IPS DF 6.9 (cell line): ENCODE measurements at places on chromosomes 5 and 9.

DNA sequence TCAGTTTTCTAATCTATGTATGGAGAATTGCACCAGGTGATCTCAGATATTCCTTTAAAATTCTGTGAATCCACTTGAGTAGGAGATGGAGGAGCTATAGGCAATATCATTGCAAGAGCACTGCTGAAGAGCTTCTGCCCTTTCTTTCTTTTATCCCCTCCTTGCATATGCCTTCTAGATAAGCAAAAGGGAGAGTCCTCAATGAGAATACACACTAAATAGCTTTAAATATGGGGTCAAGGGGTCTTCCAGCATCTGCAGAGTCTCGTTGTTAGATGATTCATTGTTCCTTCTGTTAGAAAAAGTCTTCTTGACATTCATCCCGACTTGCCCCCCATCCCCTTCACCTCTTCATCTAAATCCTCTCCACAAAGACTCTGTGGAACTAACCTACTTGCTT, 156.1 kb downstream of the PIK3R1 start:
- DNase-seq: no peak
- H3K36me3 ChIP-seq: no peaks in the 10 kb centered on the region
- H3K4me1 ChIP-seq: no peaks in the 10 kb centered on the region
- H3K27me3 ChIP-seq: no peaks in the 10 kb centered on the region
- H3K27ac ChIP-seq: no peak overlapping the region
- H3K4me3 ChIP-seq: no peak overlapping the region

- H3K4me1 ChIP-seq: no peaks in the 10 kb centered on the region
- H3K4me3 ChIP-seq: no peak overlapping the region
- H3K27me3 ChIP-seq: no peaks in the 10 kb centered on the region
- no peak overlapping the region for H3K27ac ChIP-seq
- peak; percentile 27 for DNase-seq
Measured at GRCh38 chr9:79233542-79233941, 338.2 kb upstream of the TLE4 start.

DNA sequence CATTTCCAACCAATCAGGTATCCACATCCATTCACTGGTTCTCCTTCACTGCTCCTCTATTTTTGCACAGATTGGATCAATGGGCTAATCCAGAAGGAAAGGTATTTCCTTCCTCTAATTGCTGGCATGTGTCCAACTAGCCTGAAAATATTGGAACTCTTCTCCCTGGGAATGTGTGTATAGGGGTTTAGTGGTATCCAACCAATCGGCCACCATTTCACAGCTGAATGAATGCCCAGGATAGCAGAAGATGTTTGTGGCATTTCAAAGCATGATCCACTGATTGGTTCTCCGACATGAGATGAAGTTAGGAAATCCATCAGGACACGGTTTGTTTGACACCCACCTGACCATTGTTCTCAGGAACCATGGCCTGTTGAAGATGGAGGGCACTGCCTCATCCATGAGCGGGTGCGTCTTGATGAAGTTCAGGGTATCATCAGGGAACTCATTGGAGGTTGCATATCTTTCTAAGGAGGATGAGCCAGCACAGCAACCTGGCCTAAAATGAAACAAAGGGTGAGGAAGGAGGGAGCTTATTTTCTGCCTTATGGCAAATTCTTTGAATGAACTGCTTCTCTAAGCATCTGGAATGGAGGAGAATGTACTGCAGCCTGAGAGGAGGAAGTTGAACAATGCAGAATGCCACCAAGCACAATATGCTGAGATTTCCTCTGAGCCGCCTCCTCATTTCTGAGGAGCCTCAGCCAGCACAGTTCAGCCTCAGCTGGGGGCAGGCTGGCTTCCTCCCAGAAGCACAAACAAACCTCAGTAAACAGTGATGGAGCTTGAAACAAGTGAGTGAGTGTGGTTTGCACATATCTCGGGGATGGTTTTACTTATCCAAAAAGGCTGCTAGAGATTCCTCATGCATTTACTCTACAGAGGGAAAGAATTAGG, 94.6 kb downstream of the SEMA6A start:
- DNase-seq: no peak
- H3K27me3 ChIP-seq: no peaks in the 10 kb centered on the region
- H3K27ac ChIP-seq: no peak overlapping the region
- H3K4me1 ChIP-seq: no peaks in the 10 kb centered on the region
- H3K36me3 ChIP-seq: peaks cover 45% of the 10 kb centered on the region
- H3K4me3 ChIP-seq: no peak overlapping the region

- no peaks in the 10 kb centered on the region for H3K36me3 ChIP-seq
- H3K27ac ChIP-seq: no peak overlapping the region
- H3K27me3 ChIP-seq: no peaks in the 10 kb centered on the region
- no peak for DNase-seq
- H3K4me3 ChIP-seq: no peak overlapping the region
- peaks cover 15% of the 10 kb centered on the region for H3K4me1 ChIP-seq
Measured at GRCh38 chr9:110129425-110129824, 78.5 kb downstream of the C9orf152 start.

- 0 out of 2 replicates have a peak, but pooled peaks cover 4% of the 10 kb centered on the region for H3K4me1 ChIP-seq
- H3K27me3 ChIP-seq: no peaks in the 10 kb centered on the region
- no peaks in the 10 kb centered on the region for H3K36me3 ChIP-seq
- no peak overlapping the region for H3K27ac ChIP-seq
- DNase-seq: peak; percentile 37
Measured at GRCh38 chr5:65100911-65101631, 332.3 kb downstream of the CWC27 start.

- no peak for DNase-seq
- no peak overlapping the region for H3K4me3 ChIP-seq
- H3K36me3 ChIP-seq: 0 out of 2 replicates have a peak, but pooled peaks cover 3% of the 10 kb centered on the region
- H3K4me1 ChIP-seq: no peaks in the 10 kb centered on the region
Measured at GRCh38 chr9:93231121-93231694, 47.3 kb downstream of the WNK2 start.

DNA sequence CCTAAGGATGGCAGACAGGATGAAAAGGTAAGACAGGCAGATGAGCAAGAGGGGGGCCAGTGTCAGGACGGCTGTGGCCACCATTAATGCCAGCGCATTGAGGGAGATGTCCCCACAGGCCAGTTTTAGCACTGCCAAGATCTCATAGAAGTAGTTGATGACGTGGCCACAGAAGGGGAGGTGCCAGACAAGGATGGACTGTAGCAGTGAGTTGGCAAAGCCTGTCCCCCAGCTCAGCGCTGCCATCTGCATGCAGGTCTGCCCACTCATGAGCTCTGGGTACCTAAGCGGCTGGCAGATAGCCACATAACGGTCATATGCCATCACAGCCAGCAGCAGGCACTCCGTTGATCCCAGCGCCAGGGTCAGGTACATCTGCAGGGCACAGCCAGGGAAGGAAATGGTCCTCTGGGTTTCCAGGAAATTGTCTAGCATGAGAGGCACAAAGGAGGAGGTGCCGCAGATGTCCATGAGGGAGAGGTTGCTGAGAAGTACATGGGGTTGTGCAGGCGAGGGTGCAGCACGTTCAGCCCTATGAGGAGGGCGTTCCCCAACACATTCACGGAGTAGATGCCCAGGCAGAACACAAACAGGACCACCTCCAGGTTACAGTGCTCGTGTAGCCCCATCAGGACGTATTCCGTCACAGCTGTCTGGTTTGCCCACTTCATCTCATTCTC, 10.8 kb downstream of the OR13J1 start:
- no peak for DNase-seq
- no peaks in the 10 kb centered on the region for H3K36me3 ChIP-seq
- no peaks in the 10 kb centered on the region for H3K27me3 ChIP-seq

GRCh38 chr9:108816037-108816436, 39.7 kb downstream of the ACTL7B start:
- DNase-seq: no peak
- H3K36me3 ChIP-seq: no peaks in the 10 kb centered on the region
- H3K27ac ChIP-seq: no peak overlapping the region
- no peaks in the 10 kb centered on the region for H3K27me3 ChIP-seq
- no peaks in the 10 kb centered on the region for H3K4me1 ChIP-seq
- H3K4me3 ChIP-seq: no peak overlapping the region

DNA sequence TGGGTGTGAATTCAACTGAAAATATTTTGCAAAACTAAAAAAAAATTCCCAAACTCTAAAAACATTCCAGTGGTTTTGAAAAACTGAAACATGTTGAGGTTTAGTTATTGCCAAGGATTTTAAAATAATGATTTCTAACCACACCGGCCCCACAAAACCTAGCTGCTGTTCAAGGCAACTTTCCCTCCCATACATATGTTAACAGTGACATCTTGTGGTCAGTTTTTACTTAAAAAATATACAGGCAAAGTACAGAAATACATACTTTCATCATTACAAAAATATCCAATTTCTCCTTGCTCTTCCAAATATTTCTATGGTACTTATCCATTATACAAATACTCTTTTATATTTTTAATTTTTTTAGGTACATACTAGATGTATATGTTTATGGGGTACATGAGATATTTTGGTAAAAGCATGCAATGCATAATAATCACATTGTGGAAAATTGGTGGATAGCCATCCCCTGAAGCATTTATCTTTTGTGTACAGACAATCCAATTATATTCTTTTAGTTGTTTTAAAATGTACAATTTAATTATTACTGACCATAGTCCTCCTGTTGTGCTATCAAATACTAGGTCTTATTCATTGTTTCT, 34.4 kb upstream of the MRPS30 start:
- no peak overlapping the region for H3K27ac ChIP-seq
- H3K4me3 ChIP-seq: no peak overlapping the region
- H3K27me3 ChIP-seq: no peaks in the 10 kb centered on the region
- no peaks in the 10 kb centered on the region for H3K36me3 ChIP-seq
- DNase-seq: peak; percentile 4

GRCh38 chr9:78609450-78609849, 312.5 kb downstream of the PSAT1 start:
- H3K27ac ChIP-seq: no peak overlapping the region
- H3K27me3 ChIP-seq: no peaks in the 10 kb centered on the region
- no peaks in the 10 kb centered on the region for H3K36me3 ChIP-seq
- H3K4me1 ChIP-seq: 0 out of 2 replicates have a peak, but pooled peaks cover 1% of the 10 kb centered on the region
- DNase-seq: no peak

- H3K4me1 ChIP-seq: peaks cover 2% of the 10 kb centered on the region
- H3K27ac ChIP-seq: no peak overlapping the region
- DNase-seq: no peak
Measured at GRCh38 chr5:74206579-74207550, 433.7 kb downstream of the ENC1 start.

DNA sequence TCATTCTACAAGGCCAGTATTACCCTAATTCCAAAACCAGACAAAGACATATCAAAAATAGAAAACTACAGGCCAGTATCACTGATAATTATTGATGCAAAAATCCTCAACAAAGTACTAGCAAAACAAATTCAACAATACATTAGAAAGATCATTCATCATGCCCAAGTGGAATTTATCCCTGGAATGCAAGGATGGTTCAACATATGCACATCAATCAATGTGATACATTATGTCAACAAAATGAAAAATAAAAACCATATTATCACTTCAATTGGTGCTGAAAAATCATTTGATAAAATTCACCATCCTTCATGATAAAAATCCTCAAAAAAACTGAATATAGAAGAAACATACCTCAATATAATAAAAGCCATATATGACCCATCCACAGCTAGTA, 115.2 kb upstream of the SLC27A6 start:
- no peaks in the 10 kb centered on the region for H3K27me3 ChIP-seq
- DNase-seq: no peak
- H3K4me3 ChIP-seq: no peak overlapping the region
- no peak overlapping the region for H3K27ac ChIP-seq

DNA sequence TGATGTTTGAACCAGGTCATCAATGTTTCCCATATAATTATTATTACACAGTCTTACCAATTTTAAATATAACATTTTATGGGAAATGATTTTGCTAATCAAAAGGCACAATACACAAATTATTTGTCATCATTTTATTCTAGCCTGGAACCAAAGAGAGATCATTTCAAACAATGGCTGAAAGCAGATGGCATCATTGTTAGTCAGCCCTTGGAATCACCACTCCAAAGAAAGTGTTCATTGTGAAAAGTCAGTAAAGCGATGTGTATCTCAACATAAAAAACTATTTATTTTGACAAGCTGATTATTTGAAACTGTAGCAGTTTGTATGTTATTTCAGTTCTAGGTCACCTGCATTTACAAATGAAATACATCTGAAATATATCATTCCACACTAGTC, 1068.7 kb downstream of the CDH12 start:
- no peak for DNase-seq
- H3K36me3 ChIP-seq: no peaks in the 10 kb centered on the region
- no peaks in the 10 kb centered on the region for H3K4me1 ChIP-seq

DNA sequence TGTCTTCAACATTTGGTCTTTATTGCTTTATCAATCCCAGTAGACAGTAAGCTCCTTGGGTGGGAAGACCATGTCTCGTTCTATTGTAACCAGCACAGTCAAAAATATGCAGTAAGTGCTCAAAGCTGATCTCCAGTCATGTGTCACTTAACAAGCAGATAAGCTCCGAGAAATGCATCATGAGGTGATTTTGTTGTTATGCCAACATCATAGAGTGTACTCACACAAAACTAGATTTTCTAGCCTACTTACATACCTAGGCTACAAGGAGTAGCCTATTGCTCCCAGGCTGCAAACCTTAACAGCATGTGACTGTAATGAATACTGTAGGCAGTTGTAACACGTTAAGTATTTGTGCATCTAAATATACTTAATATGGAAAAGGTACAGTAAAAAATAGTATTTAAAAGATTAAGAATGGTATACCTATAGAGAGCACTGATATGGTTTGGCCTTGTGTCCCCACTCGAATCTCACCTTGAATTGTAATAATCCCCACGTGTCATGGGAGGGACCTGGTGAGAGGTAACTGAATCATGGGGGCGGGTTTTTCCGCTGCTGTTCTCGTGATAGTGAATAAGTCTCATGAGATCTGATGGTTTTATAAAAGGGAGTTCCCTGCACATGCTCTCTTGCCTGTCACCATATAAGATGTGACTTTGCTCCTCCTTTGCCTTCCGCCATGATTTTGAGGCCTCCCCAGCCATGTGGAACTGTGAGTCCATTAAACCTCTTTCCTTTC, 39.8 kb upstream of the PCSK5 start:
- H3K4me1 ChIP-seq: no peaks in the 10 kb centered on the region
- H3K36me3 ChIP-seq: no peaks in the 10 kb centered on the region
- no peak overlapping the region for H3K4me3 ChIP-seq
- no peaks in the 10 kb centered on the region for H3K27me3 ChIP-seq
- H3K27ac ChIP-seq: no peak overlapping the region

- no peak overlapping the region for H3K4me3 ChIP-seq
- H3K36me3 ChIP-seq: no peaks in the 10 kb centered on the region
- no peaks in the 10 kb centered on the region for H3K4me1 ChIP-seq
- no peak overlapping the region for H3K27ac ChIP-seq
- DNase-seq: no peak
Measured at GRCh38 chr5:25554077-25554476, 909.3 kb upstream of the CDH10 start.

GRCh38 chr9:86807367-86807976, 139.8 kb downstream of the GAS1 start:
- peaks cover 2% of the 10 kb centered on the region; the same call in 1 of the 2 replicates for H3K4me1 ChIP-seq
- H3K36me3 ChIP-seq: 0 out of 2 replicates have a peak, but pooled peaks cover 2% of the 10 kb centered on the region
- H3K27me3 ChIP-seq: no peaks in the 10 kb centered on the region
- DNase-seq: no peak
- no peak overlapping the region for H3K4me3 ChIP-seq
